Retinal pigment epithelial cell (primary cell): ENCODE measurements at places on chromosomes 7 and 10.

DNA sequence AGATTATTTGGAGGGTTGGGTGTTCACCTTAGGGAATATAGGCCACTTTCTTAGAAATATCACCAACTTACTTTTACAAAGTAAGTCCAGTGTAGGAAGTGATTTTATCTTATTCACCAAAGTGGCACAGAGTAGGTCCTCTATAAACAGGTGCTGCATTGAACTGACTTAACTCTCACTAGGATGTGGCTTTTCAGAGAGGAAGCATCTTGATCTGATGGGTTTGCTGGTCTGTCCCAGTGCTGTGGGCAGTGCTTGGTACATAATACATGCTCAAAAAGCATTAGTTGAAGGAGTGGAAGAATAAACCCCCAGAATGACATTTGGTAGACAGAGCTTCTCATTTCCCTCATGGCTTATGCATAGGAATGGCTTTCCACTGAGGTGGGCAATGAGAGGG lies 334.7 kb downstream of the LRMDA start:
- DNase-seq: no peak

- DNase-seq: no peak
These were observed 789 bp downstream of the TCF7L2 start for GRCh38 chr10:112950714-112951358.

- no peak for DNase-seq
These were observed 1.7 kb upstream of the HMX2 start for GRCh38 chr10:123146013-123146893.

DNA sequence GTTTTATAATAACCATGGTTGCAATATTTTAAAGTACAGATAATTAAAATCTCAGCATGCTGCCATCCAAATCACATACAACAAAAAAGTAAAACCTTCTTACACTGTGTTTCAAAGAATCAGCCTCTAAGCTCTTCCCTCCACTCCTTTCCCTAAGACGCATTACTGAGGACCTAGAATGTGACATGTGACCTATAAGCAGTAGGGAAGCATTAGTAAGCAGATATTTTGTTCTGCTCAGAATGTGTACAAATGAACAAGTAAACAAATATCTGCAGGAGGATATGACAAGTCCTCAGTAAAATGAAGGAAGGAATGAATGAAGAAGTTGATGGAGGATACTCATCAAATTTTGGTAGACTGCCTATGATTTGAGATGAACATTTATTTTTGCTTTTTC lies 49.1 kb downstream of the RAB11FIP2 start:
- DNase-seq: peak; percentile 22

DNA sequence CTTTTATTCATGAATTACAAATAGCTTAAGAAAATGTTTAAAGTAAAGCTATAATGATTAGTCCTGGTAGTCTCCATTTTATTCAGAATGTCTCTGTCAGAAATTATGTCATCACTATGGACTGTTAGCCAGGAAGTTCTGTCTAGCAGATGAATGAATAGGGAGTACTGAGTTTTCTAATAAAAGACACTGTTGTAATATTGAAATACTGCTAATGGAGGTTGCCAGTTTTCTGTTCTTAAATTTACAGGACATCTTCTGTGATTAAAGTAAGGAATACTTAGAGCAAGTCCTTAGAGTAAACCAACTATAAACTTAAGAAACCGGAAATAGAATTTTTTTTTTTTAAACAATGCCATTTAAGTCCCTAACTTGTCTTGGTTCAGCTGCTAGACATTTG lies 309.8 kb downstream of the ADK start:
- DNase-seq: no peak

DNA sequence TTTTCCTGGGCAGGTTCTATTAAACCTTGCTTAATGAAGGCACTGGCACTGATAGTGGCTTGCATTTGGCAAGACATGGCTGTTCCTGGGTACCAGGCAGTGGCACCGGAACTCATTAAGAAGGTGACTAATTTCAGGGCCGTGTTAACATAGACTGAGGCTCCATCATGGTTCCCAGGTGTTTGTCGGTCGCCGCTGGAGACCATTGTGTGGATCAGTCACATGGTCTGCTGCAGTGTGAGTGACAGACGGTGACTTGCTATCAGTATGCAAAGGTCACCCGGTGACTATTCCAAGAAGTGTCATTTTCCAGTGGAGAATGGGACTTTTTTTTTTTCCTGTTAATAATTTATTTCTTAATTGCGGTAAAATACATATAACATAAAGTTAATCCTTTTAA lies 106.3 kb downstream of the INSYN2A start:
- no peak for DNase-seq

- peak; percentile 94 for DNase-seq
These were observed 50.5 kb downstream of the PRF1 start for GRCh38 chr10:70551971-70552422.

- no peak for DNase-seq
These were observed 9.8 kb downstream of the LFNG start for GRCh38 chr7:2529161-2530070.

GRCh38 chr10:86182150-86182549 lies 184.4 kb downstream of the GRID1 start:
- DNase-seq: no peak
